Immature natural killer cell (primary cell): ENCODE measurements at places on chromosomes 16 and 17.

GRCh38 chr16:2919511-2920255 is 8.0 kb downstream of the FLYWCH1 start:
- peaks cover 5% of the 10 kb centered on the region for H3K4me1 ChIP-seq
- DNase-seq, result peak; percentile 61
- H3K4me3 ChIP-seq, result no peak overlapping the region
- peak overlapping the region; percentile 76 for H3K27ac ChIP-seq
- H3K27me3 ChIP-seq, result no peaks in the 10 kb centered on the region
- peaks cover 5% of the 10 kb centered on the region for H3K36me3 ChIP-seq

DNA sequence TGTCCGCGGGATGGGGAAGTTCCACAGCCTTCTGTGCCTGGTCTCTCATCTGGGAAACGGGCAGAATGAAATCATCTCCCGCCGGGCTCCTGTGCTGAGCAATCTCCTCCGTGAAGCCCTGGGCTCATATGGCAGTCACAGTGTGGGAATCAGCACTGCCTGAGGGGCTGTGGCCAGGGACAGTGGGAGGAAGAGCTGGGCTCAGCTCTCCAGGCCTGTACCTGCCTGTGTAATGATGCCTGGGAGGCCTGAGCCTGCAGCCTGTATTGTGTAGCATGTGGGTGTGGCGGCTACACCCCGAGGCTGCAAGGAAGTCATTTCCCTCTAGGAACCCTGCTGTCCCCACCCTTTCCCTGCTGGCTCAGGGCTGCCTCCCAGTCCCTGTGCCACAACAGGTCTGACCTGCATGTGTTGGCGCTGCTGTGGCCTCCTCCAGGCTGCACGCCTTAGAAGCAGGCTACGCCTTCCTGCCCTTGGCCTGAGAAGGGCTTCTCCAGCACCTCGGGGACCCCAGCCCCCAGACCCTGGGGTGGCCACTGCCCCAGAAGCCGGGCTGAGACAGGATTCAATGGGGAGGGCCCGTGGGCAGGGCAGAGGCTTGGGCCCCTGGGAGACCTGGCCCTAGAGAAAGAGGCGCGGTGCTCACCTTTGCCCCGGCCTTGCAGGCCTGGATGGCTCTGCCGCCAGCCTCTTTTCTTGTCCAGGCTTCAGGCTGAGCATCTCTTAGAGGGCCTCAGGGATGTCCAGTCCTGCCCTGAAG is 2.1 kb downstream of the ITGB4 start:
- H3K4me3 ChIP-seq, result no peak overlapping the region
- peaks cover 8% of the 10 kb centered on the region for H3K4me1 ChIP-seq
- DNase-seq, result no peak
- H3K27ac ChIP-seq, result no peak overlapping the region
- H3K27me3 ChIP-seq, result no peaks in the 10 kb centered on the region

- peaks cover 41% of the 10 kb centered on the region for H3K4me1 ChIP-seq
- no peaks in the 10 kb centered on the region for H3K36me3 ChIP-seq
- no peak overlapping the region for H3K27ac ChIP-seq
- no peak for DNase-seq
- H3K4me3 ChIP-seq, result no peak overlapping the region
These were observed 16.6 kb downstream of the ZFHX3 start for GRCh38 chr16:73031155-73031866.

GRCh38 chr17:7294614-7295153 is at the start of gene YBX2:
YBX2 (minus strand) TSS chr17:7294639; CDS start chr17:7294500, 139 bp downstream.
- H3K4me3 ChIP-seq, result peak within 1 kb of the TSS; percentile 78
- H3K36me3 ChIP-seq, result no peaks in the 10 kb centered on the region
- DNase-seq, result peak; percentile 68
- H3K4me1 ChIP-seq, result peaks cover 21% of the 10 kb centered on the region

DNA sequence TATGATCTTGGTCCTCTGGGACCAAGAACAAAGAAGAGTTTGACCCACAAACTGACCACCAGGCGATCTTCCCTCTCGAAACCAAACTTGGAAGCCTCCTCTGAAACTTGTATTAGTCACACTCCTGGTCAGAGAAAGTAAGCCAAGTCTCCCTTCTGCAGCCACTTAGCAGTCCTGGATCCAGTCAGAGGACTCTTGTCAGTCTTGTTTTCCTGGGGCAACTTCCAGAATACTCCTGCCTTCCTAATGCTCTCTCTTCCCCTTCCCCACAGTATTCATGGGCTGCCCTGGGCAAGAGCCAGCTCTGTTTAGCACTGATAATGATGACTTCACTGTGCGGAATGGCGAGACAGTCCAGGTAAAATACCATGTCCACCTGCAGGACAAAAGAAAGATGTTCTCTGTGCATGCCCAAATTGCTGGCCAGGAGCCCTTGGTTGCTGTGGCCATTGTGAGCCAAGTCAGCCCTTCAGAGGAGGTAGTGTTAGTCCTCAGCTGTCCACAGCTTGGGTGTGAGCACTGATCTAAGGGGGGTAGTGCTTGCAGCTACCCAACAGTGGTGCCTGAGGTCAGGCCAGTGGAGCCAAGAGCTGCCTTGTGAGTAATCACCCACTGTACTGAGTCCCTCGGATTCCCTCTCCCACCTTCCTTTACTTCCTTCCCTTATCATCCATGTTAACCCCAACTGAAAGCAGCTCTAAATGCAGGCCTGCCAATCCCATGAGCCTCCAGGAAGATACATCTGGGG is 31.2 kb downstream of the CDH3 start:
- H3K4me3 ChIP-seq, result no peak overlapping the region
- peaks cover 2% of the 10 kb centered on the region for H3K27me3 ChIP-seq
- H3K4me1 ChIP-seq, result no peaks in the 10 kb centered on the region

DNA sequence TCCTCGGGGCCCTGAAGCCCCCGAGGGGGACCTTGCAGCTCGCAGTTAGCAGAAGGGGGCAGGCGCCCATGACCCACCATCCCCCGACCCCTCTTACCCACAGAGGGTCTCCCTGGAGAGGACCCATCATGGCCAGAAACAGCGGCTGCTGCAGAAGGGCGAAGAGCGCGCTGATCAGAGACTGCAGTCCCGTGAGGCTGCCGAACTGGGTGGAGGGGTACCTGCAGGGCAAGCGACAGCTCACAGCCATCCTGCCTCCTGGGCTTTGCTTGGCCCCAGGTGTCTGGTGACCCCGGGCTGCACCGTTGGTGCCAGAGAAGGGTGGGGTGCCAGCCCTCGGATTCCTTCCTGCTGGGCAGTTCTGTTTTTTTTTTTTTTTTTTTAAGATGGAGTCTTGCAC is 13.9 kb upstream of the PITPNA start:
- no peak overlapping the region for H3K4me3 ChIP-seq
- H3K4me1 ChIP-seq, result no peaks in the 10 kb centered on the region
- H3K27me3 ChIP-seq, result peaks cover 7% of the 10 kb centered on the region
- no peak overlapping the region for H3K27ac ChIP-seq
- no peaks in the 10 kb centered on the region for H3K36me3 ChIP-seq
- no peak for DNase-seq

- H3K27me3 ChIP-seq, result no peaks in the 10 kb centered on the region
- no peaks in the 10 kb centered on the region for H3K4me1 ChIP-seq
- no peak overlapping the region for H3K4me3 ChIP-seq
These were observed 552.7 kb upstream of the PSMD7 start for GRCh38 chr16:73743665-73744496.

GRCh38 chr16:51635181-51635580 is 484.1 kb upstream of the SALL1 start:
- DNase-seq, result no peak
- peaks cover 2% of the 10 kb centered on the region for H3K27me3 ChIP-seq
- H3K4me3 ChIP-seq, result no peak overlapping the region
- no peaks in the 10 kb centered on the region for H3K4me1 ChIP-seq
- no peak overlapping the region for H3K27ac ChIP-seq

- peaks cover 3% of the 10 kb centered on the region for H3K27me3 ChIP-seq
- no peaks in the 10 kb centered on the region for H3K4me1 ChIP-seq
- no peak overlapping the region for H3K27ac ChIP-seq
- H3K36me3 ChIP-seq, result no peaks in the 10 kb centered on the region
- no peak overlapping the region for H3K4me3 ChIP-seq
These were observed 26.5 kb downstream of the TMEM98 start for GRCh38 chr17:32954477-32954876.

DNA sequence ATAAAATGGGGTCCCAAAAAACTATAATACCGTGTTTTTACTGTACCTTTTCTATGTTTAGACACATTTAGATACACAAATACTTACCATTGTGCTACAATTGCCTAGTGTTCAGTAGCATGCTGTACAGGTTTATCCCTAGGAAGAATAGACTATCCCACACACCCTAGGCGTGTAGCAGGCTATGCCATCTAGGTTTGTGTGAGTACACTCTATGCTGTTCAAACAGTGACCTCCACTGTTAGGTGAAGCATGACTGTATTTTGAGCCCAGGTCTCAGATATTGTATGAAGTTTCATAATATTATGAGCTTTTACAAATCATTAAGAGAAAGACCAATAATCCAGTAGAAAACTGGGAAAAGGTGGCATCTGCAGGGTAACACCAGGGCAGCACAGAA is 23.6 kb downstream of the MILR1 start:
- no peaks in the 10 kb centered on the region for H3K4me1 ChIP-seq
- H3K36me3 ChIP-seq, result peaks cover 6% of the 10 kb centered on the region
- peaks cover 3% of the 10 kb centered on the region for H3K27me3 ChIP-seq
- H3K27ac ChIP-seq, result no peak overlapping the region

DNA sequence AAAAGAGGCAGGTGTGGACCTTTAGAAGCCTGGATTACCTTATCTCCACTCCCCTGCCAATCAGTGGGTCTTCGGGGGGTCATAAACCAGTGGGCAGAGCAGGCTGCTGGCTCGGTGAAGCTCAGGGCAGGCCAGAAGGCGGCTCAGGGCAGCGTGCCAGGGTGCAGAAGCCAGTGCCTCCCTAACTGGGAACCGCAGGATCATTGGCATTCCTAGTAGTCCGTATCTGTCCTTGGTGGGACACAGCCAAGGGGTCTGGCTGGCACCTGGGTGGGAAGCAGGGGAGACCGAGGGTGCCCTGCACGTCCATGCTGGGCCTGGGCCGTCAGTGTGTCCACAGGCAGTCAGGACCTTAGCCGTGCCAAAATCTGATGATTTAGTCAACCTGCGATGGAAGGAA is 76.8 kb downstream of the SEC14L1 start:
- DNase-seq, result no peak
- H3K36me3 ChIP-seq, result peaks cover 35% of the 10 kb centered on the region
- H3K4me1 ChIP-seq, result no peaks in the 10 kb centered on the region
- no peak overlapping the region for H3K27ac ChIP-seq

- no peak overlapping the region for H3K4me3 ChIP-seq
- peaks cover 8% of the 10 kb centered on the region for H3K4me1 ChIP-seq
- no peaks in the 10 kb centered on the region for H3K36me3 ChIP-seq
- peaks cover 4% of the 10 kb centered on the region for H3K27me3 ChIP-seq
These were observed 4.7 kb downstream of the SLC12A3 start for GRCh38 chr16:56869513-56870275.

GRCh38 chr16:31429314-31429713 is 1.2 kb upstream of the COX6A2 start:
- H3K4me3 ChIP-seq, result peak overlapping the region; percentile 77
- DNase-seq, result no peak
- H3K27me3 ChIP-seq, result peaks cover 12% of the 10 kb centered on the region
- peak overlapping the region; percentile 2 for H3K27ac ChIP-seq

GRCh38 chr17:58315281-58315711 is 13.3 kb downstream of the TSPOAP1 start:
- H3K4me1 ChIP-seq, result peaks cover 19% of the 10 kb centered on the region
- H3K27ac ChIP-seq, result peak overlapping the region; percentile 81
- peaks cover 7% of the 10 kb centered on the region for H3K36me3 ChIP-seq

DNA sequence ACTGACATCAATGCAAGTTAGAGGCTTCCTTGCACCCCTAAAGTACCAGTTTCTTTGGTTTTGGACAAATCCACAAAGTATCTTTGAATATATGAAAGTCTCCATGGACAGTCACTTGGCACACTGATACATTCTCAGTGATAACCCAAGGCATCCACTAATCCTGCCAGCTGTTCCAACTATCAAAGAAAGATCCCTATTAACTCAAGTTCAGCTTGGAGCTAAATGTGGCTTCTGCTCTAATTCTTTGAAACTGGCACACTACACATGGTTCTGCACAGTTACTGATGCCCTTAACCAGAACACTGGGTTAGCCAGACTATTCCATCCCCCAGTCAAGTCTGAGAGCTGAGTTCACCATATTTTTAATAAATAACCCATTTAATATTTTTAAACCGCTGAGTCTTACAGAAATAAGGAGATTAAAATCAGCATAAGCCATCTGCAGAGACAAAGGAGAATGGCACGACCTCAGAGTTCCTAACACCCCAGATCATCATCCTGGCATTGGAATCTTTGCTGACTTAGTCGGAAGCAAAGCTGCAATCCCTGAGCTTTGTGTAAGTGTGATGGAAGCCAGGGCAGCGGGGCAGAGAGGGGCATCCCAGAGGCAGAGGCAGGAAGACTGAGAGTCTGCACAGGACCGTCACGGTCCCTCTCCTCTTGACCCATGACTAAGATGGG is 6.3 kb downstream of the CACNG1 start:
- H3K4me3 ChIP-seq, result no peak overlapping the region
- no peaks in the 10 kb centered on the region for H3K4me1 ChIP-seq
- H3K27me3 ChIP-seq, result peaks cover 4% of the 10 kb centered on the region
- DNase-seq, result no peak
- H3K36me3 ChIP-seq, result peaks cover 26% of the 10 kb centered on the region

DNA sequence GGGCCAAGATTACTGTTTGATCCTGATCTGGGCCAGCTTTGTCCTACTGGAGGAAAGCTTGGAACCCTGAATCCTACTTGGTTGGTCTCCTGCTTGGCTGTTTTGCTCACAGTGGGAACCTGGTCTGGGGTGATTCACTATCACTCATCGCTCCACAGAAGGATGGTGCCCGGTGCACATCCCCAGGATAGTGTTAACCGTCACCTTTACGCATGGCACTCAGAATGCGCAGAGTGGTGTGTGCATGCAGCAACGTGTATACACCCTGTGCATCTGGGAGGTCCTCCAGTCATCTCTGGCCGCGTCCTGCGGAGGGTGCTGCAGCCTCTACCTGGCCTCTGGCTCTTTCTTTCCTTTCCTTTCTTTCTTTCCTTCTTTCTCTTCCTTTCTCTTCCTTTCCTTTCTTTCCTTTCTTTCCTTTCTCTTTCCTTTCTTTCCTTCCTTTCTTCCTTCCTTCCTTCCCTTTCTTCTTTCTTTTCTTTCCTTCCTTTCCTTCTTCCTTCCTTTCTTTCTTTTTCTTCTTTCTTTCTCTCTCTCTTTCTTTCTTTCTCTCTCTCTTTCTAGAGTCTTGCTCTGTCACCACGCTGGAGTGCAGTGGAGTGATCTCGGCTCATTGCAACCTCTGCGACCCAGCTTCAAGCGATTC is 13.1 kb downstream of the SOCS3 start:
- H3K27ac ChIP-seq, result no peak overlapping the region

- peaks cover 3% of the 10 kb centered on the region for H3K27me3 ChIP-seq
- H3K27ac ChIP-seq, result no peak overlapping the region
- peaks cover 7% of the 10 kb centered on the region for H3K4me1 ChIP-seq
- DNase-seq, result no peak
These were observed 6.3 kb downstream of the CACNG4 start for GRCh38 chr17:66970797-66971196.

- H3K27ac ChIP-seq, result no peak overlapping the region
- no peak for DNase-seq
- H3K36me3 ChIP-seq, result no peaks in the 10 kb centered on the region
- no peaks in the 10 kb centered on the region for H3K4me1 ChIP-seq
- H3K4me3 ChIP-seq, result no peak overlapping the region
- no peaks in the 10 kb centered on the region for H3K27me3 ChIP-seq
These were observed 171.4 kb upstream of the DYNLRB2 start for GRCh38 chr16:80369138-80369958.

- peaks cover 25% of the 10 kb centered on the region for H3K4me1 ChIP-seq
- peaks cover 29% of the 10 kb centered on the region for H3K36me3 ChIP-seq
- DNase-seq, result no peak
- no peaks in the 10 kb centered on the region for H3K27me3 ChIP-seq
- no peak overlapping the region for H3K27ac ChIP-seq
These were observed 45.3 kb upstream of the SEC14L1 start for GRCh38 chr17:77095461-77095860.
